Breast epithelium (tissue), 4 donors: ENCODE measurements at places on chromosomes 3 and 15.

DNA sequence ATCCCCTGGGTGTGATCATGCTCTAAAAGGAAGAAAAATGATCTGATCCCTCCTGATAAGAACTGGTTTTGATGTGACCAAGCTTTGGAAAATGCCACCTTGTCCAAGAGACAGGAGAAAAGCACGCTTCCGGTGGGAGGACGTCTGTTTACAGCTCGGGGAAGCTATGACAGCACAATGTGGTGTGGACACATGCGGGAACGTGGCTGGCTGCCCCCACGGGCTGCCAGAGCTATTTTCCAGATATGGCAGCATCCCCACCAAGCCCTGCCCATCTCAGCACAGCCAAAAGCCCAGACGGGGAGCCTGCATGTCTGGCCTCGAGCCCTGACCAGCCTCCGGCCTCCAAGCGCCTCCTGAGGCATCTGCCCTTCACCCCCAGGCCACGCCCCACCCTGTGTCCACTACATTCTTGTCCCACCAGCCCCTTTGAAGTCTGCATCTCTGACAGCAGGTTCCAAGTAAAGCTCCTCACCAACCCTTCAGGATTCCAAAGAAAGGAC is 63.2 kb upstream of the HRH1 start:
- no peak for DNase-seq

DNA sequence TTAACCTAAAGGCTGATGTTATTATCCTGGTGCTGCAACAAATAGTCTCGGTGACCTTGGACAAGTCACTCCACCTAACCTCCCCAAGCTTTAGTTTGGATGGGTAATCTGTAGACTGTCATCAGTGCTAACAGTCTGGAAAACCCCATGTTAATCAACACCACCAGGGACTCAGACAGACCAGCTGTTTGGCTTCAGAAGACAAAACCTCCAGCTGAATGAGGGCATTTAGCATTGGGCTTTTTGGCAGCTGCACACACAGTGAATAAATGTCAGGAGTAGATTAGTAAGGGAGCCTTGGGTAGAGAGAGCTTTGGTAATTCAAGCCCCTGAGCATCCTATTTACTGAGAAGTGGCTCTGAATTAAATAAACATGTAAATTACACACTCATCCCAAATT is 24.9 kb upstream of the C3orf80 start:
- DNase-seq: no peak

GRCh38 chr3:106628407-106628806 is 748.8 kb upstream of the CCDC54 start:
- DNase-seq: no peak

- DNase-seq: no peak
Measured at GRCh38 chr3:121659586-121659985, 1.1 kb downstream of the HCLS1 start.

- DNase-seq: no peak
Measured at GRCh38 chr3:136196064-136196400, at the start of gene MSL2. TSS of gene MSL2 (minus strand) at chr3:136196335. CDS start at chr3:136195113, 1,222 bp downstream.

- DNase-seq: no peak
Measured at GRCh38 chr3:127428344-127428997, 140.6 kb upstream of the PRR20G start.

DNA sequence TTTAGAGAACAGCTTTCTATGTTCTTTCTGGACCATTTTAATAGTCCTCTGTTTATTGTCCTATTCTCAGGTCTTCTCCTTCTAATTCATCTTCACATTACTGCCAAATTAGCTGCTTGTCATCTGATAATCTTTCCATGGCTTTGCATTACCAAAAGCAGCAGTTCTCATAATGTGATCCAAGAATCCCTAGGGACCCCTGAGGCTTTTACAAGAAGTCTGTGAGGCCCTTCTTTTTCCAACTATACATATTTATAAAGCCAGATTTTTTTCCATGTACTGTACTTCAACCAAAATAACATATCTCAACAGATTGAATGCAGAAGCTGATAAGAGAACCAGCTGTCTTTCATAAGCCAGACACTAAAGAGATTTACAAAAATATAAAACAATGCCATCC is 162.5 kb upstream of the BFSP2 start:
- DNase-seq: no peak

- DNase-seq: no peak
Measured at GRCh38 chr15:80003171-80003570, 32.2 kb upstream of the BCL2A1 start.

GRCh38 chr3:105904678-105905284 is 36.0 kb upstream of the CBLB start:
- DNase-seq: no peak

- no peak for DNase-seq
Measured at GRCh38 chr3:3998140-3998922, 199.1 kb downstream of the LRRN1 start.

DNA sequence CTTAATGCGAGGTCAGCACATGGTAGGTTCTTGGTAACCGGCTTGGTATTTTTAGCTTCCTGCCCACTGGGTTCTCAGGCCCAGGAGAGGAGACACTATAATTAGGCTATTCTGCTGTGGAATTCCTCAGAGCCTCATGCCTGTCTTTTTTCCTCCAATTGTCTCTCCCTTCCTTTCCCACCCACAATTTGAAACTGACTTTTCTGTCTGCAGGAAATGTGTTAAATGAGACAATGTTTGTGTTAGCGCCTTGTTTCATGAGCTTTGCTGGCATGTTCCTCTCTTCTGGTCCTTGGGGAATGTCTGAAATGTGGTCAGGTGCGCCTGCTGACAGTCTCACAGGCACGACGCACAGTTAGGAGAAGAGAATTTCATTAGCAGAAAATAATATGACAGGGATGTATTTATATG is 223.6 kb upstream of the CTNNB1 start:
- DNase-seq: no peak

DNA sequence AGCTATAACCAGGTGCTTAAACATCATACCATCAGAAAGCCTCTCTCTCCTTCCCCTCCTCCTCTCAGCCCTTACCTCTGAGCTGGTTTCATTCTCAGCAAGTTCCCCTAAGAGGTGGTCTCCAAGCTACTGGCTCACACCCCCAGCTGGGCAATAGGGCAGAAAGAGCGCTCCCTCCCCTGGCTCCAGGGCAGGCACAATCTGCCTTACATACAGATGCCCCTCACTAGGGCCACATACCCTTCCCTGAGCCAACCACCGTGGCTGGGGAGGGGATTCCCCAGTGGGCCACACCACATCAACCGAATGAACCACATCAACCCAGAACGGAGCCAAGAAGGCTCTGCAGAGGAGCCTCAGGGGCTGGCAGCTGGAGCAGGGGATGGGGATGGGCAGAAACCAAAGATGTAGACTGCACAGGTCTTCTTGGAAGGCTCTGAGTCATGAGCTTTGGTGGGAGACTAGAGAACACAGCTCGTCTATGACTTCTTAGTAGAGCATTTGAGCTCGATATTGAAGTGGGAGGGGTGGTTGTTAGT is 4.6 kb upstream of the FBLN2 start:
- no peak for DNase-seq

- DNase-seq: no peak
Measured at GRCh38 chr15:45790325-45790943, 155.6 kb downstream of the SQOR start.

DNA sequence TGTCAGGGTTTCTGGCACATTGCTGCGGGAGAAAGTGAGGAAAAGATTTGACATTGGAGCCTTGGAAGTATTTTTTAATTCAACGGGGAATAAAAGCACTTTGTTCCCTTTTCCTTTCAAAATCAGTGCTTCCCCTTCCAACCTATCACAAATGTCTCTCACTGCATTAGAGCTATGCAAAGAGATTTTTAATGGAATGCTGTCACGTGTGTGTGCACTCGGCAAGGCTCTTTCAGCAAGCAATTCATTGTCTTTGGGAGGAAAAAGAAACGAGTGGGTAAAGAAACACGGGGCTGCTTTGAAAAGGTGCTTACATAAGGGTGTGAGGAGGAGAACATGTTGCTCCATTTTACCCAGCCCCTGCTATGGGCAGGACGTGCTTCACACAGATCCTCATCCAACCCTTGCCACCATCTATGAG is 490.4 kb upstream of the PROK2 start:
- no peak for DNase-seq

- DNase-seq: no peak
Measured at GRCh38 chr15:85493260-85493659, 112.9 kb downstream of the AKAP13 start.

DNA sequence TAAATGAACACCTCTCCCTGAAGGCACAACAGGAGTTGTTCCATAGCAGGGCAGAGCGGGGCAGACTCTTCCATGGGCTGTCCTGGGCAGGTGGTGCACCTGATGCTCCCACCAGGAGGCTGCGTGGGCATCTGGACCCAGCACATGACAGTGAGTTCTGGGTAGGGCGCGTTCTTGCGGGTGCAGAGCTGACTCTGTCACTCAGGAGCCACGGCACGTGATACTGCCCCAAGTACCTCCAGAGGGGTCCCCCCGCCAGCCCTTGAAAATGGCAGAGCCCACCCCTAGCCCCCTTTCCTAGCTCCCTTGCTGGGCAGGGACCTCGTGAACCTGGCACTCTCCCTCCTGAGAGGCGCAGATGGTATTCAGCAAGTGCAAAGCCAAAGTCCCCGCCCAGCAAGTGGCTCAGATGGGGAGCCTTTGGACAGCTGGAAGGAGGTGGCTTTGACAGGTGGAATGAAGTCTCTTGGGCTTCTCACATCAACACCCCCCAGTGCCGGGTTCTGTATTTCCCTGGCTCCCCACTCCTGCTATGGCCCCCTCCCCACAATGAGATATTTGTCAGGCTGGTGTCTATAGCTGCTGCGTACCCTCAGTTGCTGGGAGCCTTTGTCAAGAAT is 172.1 kb downstream of the TBC1D2B start:
- no peak for DNase-seq

- no peak for DNase-seq
Measured at GRCh38 chr3:103991461-103992115, 1375.1 kb upstream of the ALCAM start.

GRCh38 chr3:63976872-63977200 is 46.5 kb downstream of the PSMD6 start:
- no peak for DNase-seq

DNA sequence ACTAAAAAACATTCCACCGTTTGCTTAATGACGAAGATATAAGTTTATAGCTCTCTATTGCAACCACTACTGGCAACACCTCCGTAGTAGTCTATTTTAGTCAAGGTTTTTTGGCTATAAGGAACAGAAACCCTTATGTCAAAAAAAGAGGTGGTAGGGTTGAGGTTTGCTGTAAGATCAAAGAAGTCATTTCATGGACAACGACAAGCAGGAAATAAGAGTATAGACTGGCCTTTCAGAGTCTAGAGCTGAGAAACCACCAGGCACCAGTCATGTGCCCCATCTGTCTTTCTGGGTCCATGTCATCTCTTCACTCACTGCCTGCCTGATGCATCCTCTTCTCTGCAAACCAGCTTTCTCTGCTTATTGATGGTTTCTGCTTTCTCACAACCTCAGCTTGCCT is 42.7 kb downstream of the THBS1 start:
- no peak for DNase-seq

DNA sequence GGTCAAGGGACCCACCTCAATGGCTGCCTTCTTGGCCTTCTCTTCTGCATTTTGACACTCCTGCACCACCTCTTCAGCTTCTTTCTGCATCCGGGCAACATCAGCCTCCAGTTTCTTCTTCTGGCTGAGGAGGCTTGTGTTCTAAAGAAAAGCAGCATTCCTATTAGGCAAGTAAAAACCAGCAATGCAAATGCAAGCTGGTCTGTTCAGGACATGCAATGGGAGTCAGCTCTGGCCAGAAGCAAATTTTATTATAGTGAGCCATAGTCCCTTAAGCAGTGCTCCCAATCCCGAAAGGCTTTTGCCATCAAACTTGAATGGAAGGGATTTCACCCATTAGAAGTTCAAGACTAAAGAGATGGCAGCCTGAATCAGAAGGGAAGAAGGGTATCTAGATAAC is 97.7 kb downstream of the HHLA2 start:
- no peak for DNase-seq

GRCh38 chr15:37016231-37016630 is 84.1 kb downstream of the MEIS2 start:
- DNase-seq: no peak

GRCh38 chr15:53133255-53133850 is 343.2 kb upstream of the ONECUT1 start:
- no peak for DNase-seq

DNA sequence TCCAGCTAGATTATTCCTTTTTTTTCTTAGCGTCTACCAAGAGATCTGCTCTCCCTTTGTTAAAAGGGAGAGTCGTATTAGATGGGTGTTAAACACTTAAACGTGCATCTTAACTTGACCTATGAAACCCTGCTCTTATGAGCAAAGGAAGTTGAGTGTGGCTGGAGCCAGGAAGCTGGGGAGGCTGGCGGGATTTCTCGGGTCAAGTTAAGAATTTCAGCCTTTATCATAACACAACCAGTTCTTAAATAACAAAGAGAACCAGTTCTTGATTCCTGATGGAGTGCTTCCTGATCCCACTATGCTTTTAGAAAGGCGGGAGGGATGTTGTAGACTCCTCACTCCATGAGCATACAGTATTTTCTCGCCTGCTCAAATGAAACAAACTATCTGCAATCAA is 215.1 kb downstream of the ITPR1 start:
- no peak for DNase-seq

GRCh38 chr3:7381741-7382140 is 520.8 kb downstream of the GRM7 start:
- no peak for DNase-seq

- no peak for DNase-seq
Measured at GRCh38 chr3:124117486-124117885, 125.6 kb upstream of the ROPN1 start.

DNA sequence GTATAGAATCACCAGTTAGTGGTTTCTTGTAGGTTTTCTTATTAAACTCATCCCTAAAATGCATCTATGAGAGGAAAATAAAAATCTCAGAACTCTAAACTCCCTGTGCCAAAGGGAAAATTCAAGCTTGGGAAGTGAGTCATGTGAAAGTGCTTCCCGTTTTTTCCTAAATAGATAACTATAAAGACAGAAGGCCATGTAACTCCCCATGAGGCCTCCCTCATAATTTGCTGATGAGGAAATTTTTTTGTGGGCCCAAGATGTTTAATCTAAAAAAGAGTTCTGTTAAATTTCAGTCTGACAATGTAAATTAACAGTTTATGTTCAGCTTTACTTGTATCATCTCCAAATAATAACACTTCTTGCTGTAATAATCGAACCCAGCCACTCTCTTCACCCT is 1273.9 kb downstream of the OTOL1 start:
- no peak for DNase-seq

DNA sequence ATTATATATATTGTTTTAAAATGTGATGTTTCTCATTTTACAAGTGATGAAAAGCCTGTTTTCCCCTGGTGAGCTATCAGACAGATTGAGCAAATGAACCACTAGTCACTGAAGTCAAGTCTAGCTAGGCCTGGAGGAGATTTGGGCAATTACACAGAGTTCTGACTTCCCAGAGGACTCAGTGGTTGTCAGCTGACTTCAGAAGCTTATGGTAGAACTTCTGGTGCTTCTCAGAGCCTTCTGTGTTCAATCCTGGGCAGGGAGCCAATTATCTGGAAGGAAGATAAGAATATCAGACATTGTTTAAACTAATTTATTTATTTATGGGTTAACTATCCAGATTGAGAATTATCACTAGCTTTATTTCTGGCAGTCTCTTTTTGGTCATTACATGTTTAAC is 37.7 kb upstream of the NAALADL2 start:
- no peak for DNase-seq
